ENCODE measurements at places on chromosomes 6 and 20.

GRCh38 chr20:17759449-17759848, 59.7 kb downstream of the BANF2 start:
- no peak for DNase-seq

DNA sequence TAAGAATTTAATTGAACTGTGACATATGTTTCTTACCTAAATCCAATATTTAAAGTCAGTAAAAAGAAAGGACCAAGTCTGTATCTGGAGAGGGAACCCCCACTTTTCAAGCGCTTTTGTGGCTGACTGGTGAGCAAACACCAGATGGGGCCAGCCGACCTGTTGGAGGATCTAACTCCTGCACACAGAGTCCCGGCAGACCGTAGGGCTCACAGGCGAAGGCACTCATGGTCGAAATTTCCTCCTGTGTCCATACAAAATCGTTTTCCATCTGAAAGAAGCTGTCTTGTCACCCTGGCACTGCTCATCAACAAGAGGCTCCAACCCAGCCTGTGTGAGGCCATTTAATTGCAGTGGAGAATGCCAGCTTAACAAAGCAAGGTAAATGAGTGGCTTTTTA, 94.0 kb downstream of the SCML4 start:
- DNase-seq: no peak

DNA sequence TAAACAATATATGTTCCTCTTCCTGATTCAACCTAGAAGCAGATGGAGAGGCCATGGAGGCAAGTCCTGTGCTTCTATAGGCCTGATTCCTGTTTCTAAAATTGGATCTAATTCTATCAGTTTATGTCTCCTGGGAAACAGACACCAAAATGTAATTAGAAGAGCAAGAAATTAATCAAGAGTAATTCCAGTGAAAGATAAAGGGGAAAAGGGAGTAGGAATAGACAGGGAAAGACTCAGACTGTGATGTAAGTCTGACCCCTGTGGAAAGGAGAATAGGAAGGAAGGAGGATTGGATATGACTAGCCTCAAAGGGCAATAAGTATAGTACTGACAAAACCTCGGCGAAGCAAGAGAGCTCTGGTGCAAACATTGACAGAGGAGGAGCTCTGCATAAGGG, 33.9 kb upstream of the FBXO30 start:
- no peak for DNase-seq

DNA sequence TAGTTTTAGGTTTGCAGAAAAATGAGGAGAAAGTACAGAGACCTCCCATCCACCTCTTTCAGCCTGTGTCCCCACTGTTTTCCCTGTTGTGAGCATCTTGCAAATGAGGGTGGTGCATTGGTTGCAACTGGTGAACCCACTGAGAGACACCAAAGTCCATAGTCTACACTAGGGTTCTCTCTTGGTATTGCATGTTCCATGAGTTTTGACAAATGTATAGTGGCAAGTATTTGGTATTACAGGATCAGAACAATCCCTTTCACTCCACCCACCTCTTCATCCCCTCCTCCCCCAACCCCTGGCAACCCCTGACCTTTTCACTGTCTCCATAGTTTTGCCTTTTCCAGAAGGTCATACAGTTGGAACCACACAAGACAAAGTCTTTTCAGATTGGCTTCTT, 20.1 kb downstream of the ZNF831 start:
- no peak for DNase-seq

GRCh38 chr6:140979642-140980091, 1153.1 kb upstream of the GJE1 start:
- no peak for DNase-seq

- no peak for DNase-seq
Observed at GRCh38 chr6:84766799-84767525, 2.6 kb upstream of the TBX18 start.

DNA sequence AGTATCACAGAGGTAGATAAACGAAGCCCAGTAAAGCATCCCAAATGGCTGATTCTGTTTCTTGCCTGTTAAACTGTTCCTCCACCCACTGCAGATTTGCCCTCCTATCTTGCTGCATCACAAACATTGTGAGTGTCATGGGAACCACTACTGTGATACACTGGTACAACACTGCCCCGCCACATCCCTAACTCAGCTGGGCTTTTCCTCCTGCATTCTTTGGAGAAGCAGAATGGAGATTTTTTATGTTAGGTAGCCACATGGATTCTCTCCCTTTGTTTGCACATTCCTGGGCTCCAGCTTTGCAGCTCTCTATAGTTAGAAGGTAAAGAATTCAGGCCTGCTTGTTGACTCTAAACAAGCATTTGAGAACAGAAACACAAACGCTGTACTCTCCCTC, 234.1 kb downstream of the TMEM242 start:
- DNase-seq: no peak

GRCh38 chr6:6645261-6645917, 56.9 kb downstream of the LY86 start:
- no peak for DNase-seq

GRCh38 chr6:166782520-166782919, 155.5 kb upstream of the RPS6KA2 start:
- no peak for DNase-seq

- DNase-seq: no peak
Observed at GRCh38 chr20:23103284-23104018, 17.3 kb upstream of the CD93 start.

- DNase-seq: no peak
Observed at GRCh38 chr6:98880486-98880885, 46.1 kb downstream of the POU3F2 start.

GRCh38 chr20:48307277-48307676, 520.5 kb downstream of the PREX1 start:
- DNase-seq: no peak
